ENCODE measurements at places on chromosomes 2 and 18.

DNA sequence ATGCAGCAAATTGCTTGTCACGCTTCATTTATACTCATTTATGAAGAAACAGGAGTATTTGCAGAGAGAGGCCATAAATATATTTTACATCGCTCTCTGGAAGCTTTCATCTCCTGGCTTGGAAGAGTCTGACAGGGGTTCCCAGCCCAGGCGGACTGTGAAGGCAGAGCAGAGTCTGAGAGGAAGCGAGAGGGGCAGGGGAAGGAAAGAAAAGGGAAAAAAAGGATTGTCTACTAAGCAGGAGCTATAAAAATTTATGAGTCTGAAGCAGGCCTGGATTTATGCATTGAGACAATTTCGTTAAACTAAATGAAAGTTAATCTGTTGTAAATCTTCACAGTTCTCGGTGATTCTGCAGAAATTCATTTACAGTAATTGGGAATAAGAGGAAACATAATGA, 143.9 kb upstream of the GYPC start:
- no peak for DNase-seq

GRCh38 chr18:8987241-8987640, 115.3 kb upstream of the NDUFV2 start:
- no peak for DNase-seq

DNA sequence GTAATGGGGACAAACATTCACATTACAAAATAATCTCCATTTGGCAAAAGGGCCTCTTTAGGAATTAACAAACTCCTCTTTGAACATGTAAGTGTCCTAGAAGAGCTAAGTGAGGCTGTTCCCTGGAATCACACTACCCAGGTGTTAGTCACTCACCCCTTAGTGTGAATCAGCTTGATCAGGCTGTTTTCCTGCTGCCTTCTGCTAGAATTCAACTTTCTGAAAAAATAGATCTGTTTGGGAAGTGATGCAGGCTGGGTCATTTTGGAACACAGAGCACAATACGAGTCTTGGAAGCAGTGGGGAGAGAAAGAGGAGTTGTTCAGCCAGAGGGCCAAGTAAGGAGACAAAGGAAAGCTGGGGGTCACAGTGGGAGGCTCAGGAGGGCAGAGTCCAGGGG, 40.0 kb downstream of the TTC32 start:
- DNase-seq, result no peak

- DNase-seq, result no peak
Observed at GRCh38 chr2:151979694-151980093, 119.2 kb downstream of the CACNB4 start.

- no peak for DNase-seq
Observed at GRCh38 chr2:11376071-11376470, 31.6 kb upstream of the ROCK2 start.

DNA sequence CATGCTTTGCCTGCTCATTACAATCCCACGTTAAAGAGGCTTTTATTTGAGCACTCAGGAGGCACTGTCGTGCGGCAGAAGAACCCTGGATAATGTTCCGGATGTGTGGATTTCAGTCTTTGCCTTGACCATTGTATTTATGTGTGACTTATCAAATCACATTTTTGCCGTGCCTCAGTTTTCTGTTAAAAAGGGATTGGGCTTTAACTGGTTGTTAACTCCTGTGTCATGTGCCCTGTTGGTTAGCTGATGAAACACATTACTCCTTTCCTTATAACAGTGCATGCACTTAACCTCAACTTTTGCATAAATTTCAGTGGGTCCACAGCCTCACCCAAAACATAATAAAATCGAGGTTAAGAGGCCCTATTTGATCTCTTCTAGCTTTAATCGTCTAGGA, 52.7 kb downstream of the NAB1 start:
- no peak for DNase-seq

DNA sequence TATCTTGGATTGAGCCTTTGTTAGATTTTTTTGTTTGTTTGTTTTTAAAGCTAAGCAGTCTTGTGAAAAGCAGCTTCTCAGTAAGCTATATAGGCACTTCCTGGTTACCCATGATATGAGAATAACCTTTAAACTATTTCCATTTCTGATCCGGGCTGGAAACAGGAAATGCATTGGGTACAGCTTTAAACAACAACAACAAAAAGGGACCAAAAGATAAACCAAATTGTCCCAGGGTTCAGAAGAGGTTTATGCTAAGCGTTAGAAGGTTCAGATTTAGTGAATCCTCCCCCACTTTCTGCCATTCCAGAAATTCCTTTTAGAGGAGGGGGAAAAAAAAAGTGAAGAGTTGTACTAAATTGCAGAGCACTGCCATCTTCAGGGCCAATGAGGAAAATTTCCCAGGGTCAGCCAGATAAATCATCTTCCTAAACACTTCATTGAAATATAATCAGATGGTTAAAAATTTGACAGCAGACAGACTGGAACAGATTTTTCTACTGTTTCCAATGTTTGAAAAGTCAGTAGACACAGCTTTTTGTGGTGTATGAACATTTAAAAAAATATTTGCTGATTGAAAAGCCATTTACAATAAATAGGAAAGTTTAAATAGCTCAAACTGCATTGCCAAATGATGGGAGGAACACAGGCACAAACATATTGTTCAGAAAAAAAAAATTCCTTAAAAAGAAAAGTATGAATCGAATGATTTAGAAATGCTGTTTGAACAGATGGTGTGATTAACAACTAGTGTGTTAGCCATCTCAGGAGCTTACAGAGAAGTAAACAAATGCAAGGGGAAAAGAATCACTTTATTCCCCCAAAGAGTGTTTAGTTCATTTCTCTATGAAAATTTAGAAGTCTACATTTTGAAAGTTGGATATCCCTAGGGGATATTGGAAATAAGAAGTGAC, 189.9 kb upstream of the TANK start:
- DNase-seq, result no peak

DNA sequence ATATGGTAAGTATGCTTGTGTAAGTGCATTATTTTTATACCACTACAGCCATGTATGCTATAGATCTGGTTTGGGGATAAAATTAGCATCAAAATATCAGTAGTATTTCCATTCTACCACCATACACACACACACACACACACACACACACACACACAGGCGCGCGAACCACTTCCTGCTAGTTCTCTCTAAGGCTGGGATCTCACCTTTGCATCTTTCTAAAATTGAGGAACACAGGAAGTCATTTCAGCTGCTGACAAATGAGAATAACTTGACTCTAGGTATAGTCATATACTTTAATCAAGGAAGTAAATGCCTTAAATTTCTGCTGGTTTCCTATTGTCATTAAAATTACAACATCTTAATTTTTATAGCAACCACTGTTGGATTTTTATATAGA, 72.5 kb downstream of the RBM43 start:
- DNase-seq, result no peak

DNA sequence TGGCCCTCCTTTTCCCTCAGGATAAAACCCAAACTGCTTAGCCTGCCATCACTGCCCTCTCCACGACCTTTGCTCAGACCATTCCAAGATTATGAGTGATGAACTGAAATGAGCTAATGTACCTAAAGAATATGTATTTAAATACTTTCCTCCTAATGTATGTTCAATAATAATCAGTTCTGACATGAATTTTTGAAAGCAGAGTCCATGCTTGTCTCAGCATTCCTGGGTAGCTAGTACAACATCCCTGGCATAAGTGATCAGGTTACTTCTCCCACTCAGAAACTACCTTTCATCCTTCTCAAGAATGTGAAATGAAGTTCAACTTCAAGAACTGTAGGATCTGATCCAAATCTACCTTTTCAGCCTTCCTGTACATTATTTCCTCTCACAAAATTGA, 103.6 kb downstream of the UNC80 start:
- DNase-seq, result no peak

GRCh38 chr2:4246364-4247131, 543.2 kb downstream of the DCDC2C start:
- DNase-seq, result no peak

DNA sequence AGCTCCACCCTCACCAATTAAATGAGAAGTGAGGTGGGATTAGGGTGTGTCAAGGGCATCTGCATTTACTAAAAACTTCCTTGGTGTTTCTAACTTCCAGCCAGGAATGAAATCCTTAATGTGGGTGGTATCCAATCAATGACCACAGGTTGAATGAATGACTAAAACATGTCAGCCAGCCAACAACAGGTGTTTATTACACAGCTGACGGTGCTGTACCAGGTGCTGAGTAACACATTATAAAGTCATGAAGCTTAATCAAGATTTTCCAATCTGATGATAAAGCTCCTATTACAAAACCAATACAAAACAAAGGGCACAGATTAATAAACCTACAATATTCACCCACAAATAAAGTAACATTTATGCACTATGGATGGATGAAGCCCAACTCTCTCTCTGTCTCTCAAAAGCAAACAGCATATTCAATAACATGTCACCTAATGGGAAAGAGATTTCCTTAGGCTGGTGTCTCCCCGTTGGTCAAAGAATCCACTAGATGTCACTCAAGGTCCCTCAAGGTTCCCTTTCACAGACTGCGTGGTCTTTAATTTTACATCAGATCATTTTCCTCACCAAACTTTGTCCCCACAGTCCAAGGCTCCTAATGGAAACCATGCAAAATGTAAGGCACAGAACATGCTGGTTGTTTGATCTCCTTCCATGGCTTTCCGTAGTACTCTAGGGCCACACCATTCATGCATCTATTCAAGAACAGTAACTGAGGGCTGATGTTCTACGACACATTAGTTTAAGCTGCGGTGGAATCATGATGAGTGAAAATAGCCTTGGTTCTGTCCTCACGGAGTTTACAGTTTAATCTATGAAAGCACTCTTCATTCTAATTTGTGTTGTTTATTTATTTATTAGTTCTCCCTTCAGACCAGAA, 6.4 kb upstream of the PTPN4 start:
- DNase-seq, result no peak

DNA sequence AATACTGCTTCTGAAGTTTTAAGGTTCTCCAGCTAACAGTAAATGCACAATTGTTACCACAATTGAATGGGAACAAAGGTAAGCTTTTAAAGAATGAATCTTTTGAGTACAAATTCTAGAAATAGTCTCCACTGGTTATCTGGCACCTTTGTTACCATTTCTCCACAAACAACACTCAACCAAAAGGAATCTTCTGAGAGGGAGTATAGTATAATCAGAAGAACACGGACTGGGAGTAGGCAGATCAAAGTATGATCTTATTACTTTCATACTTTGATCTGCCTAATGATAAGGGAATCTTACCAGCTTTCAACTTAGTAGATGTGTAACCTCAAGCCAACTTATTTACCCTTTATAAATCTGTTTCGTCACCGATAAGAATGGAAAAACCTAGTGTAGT, 1.4 kb downstream of the CEP76 start:
- DNase-seq, result no peak

DNA sequence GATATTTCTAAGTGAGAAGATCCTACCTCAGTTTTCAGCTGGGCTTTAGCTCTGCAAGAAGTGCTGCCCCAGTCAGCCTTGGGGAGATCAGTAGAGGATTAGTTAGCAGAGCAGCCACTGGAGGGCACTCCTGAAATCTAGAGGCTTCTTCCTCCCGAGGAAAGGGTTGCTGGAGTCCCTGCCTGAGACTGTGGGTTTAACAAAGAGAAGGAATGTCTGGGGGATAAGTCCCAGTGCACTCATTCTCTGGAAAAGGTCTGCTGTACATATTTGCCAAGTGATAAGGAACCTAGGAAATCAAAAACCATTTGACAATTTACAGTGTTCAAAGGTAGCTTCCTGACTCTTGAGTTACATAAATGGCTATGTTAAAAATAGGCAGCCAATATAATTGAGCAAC, 207.2 kb downstream of the SLC8A1 start:
- no peak for DNase-seq

DNA sequence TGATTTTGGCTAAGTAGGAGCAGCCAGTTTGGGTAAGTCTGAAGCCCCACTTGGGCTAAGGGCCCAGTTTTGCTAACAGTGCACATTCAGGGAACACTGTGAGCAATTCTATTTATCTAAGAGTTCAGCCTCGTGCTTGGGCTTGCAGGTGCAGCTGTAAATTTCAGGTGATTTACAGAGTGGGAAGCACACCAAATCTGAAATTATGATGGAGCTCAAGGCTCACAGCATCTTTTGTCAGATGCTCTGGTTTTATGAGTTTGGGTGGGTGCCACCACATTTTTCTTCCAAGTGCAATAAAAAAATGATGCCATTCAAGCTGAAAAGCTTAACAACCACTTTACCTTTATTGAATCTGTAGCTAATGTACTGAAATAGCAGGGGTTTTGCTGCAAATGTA, 671.2 kb downstream of the LRRTM4 start:
- DNase-seq, result no peak

DNA sequence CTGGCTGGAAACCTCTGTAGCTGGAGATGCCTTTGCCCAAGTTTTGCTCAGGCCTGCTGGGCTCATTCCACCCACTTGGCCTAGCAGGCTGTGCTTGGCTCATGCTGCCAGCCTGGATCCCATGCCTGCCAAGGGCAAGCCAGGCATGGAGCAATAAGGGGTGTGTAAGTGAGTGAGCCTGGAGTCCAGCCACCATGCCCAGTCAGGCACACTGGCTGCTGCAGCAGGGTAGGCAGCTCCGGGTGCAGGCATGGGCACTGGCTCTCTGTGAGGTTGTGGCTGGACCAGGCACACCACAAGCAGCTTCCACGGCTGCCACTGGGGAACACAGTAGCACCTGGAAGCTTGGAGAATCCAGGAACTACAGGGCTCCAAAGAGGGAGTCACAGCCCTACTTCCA, 147.7 kb upstream of the HS6ST1 start:
- DNase-seq, result peak; percentile 4

DNA sequence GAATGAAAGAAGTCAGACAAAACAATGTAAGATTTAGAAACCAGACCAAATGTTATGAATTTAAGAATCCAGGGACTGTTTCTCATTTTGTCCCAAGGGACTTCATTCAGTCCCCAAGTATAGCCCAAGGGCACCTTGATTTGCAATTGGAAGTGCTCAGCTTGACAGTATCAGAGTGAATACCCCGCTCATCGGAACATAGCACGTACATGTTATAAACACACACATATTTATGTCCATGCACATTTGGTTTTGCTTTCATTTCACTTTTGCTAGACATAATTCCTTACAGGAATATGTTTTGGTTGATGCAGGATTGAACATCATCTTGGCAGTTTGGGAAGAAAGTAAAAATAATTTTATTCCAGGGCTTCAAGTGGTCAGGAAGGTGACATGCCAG, 100.2 kb downstream of the PID1 start:
- no peak for DNase-seq

GRCh38 chr2:229270551-229271410, at the start of gene PID1:
PID1 (minus strand) TSS chr2:229271287; CDS start chr2:229271043, 244 bp downstream.
- no peak for DNase-seq

GRCh38 chr2:167814881-167815718, 432.3 kb downstream of the STK39 start:
- no peak for DNase-seq

- no peak for DNase-seq
Observed at GRCh38 chr2:169090133-169090820, 20.9 kb downstream of the DHRS9 start.

DNA sequence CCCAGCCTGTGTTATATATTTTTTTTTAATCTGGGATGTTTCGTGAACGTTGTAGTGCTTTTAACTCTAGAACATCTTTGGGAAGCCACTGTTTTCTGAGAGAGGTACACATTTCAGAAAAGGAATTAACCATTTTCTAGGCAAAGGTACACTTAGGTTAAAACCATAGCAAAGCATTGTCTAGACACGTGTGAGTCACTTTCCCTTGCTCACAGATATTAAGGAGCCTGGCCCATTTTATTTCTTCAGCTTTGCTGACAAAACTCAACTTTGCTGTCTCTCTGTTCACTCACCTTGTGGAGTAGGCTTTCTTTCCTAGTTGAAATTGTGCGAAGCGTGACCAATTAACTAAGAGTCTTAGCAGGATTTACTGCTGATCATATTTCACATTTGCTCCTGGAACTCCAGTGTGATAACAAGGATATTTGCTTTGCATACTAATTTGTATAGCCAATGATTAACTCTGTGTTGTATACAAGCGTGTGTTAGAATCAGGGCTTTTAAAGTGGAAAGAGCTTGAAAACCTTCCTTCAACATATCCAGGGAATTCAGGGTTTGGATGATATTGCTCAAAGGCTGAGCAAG, 215.0 kb upstream of the AGAP1 start:
- DNase-seq, result no peak

Measured in central memory CD8-positive, alpha-beta T cell (primary cell).